ENCODE measurements at places on chromosomes 2 and 18. TPM values are rescaled to one million over a fixed set of nuclear protein-coding genes. Genes with fewer than 3 reads are reported as not detected.

DNA sequence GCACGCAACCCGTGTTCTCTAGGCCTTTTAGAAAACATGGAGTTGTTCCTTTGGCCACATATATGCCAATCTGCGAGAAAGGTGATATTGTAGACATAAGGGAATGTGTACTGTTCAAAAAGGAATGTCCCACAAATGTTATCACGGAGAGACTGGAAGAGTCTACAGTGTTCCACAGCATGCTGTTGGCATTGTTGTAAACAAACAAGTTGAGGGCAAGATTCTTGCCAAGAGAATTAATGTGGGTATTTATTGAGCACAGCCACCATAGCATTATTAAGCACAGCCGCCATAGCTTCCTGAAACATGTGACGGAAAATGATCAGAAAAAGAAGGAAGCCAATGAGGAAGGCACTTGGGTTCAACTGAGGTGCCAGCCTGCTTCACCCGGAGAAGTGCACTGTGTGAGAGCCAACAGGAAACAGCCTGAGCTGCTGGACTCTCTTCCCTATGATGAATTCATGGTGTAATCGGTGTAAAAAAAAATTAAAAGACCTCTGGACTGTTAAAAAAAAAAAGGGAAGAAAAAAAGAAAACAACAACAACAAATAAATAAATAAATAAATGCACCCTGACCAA, 29.0 kb upstream of the REL start:
- no peak for DNase-seq

DNA sequence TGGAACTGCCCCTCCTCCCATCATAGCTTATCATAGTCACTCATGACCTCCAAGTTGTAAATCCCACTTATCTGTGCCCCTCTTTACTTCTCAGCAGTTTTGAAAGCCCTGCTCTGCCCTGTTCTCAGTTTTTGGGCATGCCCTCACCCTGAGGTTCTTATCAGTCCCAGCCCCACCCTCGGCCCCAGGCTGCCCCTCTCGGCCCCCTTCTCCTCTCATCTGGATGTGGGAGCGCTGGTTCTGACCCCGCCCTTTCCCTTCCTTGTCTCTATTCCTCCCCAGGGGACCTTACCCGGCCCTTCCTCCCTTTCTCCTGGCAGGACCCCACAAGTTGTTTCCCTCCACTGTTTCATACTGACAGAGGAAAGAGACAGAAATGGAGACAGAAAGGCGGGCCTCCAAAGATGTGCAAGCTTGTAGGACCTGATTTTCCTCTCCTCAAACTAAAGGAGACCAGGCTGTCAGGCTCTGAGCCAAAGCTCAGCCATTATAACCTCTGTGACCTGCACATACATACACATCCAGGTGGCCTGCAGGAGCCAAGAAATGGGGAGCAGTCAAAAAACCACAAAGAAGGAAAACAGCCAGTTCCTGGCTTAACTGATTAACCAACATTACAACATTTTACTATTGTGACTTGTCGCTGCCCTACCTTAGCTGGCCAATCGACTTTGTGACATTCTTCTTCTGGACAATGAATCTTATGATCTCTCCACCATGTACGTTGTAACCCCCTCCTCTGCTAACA, 171.0 kb upstream of the HS6ST1 start:
- DNase-seq: no peak

The COLEC11 gene
- not detected for total RNA-seq

- no peak for DNase-seq
Measured at GRCh38 chr18:57210107-57210715, 63.3 kb downstream of the BOD1L2 start.

- no peak for DNase-seq
Measured at GRCh38 chr2:137828624-137829023, 135.6 kb upstream of the HNMT start.

The TUBA3E gene
- total RNA-seq: not detected

GRCh38 chr2:236196366-236196765, 28.2 kb upstream of the GBX2 start:
- DNase-seq: no peak

All from activated CD8-positive, alpha-beta T cell treated with anti-CD3 and anti-CD28 coated beads, Interleukin-2, amount 10 ng/mL, durations not matched to agents 7 days and 5 days (primary cell).